ENCODE measurements at places on chromosomes 11 and 22.

DNA sequence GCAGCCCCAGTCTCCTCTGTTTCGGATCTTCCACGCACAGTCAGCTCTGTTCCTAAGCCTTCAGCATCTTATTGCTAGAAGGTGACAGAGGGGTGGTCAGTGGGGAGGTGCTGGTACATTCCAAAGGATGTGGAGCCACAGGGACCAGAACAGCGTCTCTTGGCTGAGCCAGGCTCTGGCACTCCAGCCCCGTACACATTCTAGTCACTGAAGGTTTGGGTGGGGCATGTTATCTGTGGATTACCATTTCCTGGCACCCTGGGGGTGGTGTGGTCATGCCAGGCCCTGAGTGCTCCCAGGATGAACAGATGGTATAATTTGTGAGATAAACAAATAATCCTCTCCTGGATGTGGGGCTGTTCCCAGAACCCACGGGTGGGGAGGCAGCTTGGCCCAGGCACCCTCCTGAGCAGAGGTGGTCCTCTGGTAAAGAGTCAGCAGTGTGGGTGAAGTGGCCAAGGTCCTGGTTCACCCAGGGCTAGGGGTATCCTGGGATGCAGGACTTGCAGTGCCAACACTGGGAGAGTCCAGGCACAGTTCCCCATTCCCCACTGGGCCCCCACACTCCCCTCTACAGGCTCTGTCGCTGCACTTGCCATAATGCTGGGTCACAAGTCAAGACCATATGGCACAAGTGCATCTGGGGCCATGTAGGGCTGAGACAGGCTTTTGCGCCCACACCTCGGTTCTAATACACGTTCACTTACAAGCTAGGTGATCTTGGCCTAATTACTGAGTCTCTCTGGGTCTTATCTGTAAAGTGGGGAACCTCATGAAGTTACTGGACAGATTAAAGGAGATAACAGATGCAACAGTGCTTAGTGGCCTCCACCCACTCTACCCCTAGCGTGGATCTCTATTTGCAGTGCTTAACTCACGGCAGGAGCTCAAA lies 33.0 kb downstream of the DKK3 start:
- DNase-seq, result no peak

- no peak for DNase-seq
Observed at GRCh38 chr11:73085189-73085875, 56.8 kb downstream of the FCHSD2 start.

DNA sequence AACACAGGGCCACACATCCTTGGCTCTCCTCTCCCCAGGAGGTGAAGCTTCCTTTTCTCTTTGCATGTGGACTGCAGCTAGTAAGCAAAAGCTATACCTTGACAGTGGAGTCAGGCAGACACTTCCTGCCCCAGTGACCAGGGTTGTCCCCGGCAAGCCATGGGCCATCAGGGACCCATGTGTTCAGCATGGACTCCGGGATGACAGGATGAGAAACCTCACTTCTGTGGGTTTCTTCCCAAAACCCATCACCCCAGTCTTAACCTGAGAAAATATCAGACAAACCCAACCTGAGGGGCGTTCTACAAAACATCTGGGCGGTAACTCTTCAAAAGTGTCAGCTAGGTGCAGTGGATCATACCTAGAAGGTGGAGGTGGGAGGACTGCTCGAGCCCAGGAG lies 40.2 kb downstream of the GNB1L start:
- no peak for DNase-seq

DNA sequence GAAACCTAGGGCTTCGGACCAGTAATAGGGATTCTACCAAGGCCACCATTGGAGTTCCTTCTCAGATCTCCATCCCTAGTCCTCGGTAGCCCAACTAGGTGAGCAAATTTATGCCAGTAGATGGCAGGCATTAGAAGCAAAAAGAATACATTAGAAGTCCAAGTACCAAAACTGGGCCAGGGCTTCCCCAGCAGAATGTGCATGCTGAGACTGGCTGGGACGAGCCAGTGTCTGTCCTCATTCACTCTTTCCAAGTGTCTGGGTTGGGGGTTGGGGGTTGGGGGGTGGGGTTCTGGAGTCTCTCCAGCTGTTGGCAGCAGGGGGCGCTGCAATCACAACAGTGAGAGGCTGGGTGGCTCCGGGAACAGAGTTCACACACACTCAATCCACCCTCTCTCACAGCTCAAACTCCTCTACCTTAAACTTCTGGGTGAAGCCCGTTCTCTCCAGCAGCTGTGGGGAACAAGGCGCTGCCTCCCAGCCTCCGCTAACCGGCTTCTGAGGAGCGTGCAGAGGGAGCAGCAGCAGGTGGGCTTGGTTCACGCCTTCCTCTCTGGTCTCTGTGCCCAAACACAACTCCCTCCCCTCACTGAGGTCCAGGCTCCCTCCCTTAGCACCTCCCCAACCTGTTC lies 57.5 kb downstream of the BTG4 start:
- DNase-seq, result no peak

- no peak for DNase-seq
Observed at GRCh38 chr22:41405588-41405987, 23.8 kb downstream of the TEF start.

DNA sequence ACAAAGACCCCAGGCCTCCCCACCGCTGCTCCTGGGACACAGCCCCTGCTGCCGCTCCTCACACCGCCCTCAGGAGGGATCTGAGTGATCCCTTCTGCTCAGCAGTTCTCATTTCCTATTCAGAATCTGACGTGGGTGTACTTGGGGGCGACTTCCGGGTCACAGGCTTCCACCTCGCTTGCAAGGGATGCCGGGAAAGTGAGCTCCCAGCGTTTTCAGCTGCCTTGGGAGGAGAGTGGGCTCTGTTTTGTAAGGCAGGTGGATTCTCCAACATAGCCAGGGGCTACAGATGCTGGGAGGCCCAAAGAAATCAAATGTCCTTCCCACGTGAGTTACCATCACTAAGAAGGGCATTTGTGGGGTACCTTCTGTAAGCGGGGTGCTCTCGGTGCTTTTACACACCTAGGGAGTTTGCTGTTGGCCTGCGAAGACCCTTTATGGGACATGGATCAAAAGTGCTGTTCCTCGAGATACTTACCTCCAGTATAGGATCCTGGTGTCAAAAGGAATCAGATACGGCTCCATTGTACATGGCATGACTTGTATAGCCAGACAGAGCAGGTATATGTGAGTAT lies 9.7 kb upstream of the LRRC10B start:
- no peak for DNase-seq

GRCh38 chr22:19812910-19813309 lies 41.8 kb downstream of the GNB1L start:
- DNase-seq, result no peak

Data from CD4-positive, alpha-beta T cell (primary cell).